RWPE1 (cell line): ENCODE measurements at places on chromosomes 4 and X.

DNA sequence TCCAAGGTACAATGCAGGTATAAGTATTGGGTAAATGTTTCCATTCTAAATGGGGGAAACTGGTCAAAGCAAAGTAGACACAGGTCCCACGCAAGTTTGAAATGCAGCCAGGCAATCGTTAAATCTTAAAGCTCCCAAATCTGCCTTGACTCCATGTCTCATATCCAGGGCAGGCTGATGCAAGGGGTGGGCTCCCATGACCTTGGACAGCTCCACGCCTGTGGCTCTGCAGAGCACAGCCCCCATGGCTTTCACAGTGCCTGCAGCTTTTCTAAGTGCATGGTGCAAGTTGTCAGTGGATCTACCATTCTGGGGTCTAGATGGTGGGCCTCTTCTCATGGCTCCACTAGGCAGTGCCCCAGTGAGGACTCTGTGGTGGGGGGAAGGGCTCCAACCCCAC, 436.4 kb downstream of the DMD start:
- no peak for DNase-seq

DNA sequence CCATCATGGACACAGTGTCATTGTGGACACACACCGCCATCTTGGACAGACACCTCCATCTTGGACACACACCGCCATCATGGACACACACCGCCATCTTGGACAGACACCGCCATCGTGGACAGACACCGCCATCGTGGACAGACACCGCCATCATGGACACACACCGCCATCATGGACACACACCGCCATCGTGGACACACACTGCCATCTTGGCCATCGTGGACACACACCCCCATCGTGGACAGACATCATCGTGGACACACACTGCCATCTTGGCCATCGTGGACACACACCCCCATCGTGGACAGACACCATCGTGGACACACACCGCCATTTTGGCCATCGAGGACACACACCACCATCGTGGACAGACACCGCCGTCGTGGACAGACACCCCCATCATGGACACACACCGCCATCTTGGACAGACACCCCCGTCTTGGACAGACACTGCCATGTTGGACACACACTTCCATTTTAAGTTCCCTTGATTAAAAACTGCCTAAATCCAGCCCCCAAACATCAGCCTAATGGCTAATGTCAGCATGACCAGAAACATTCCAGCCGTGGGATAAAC, 9.1 kb downstream of the ASMTL start:
- DNase-seq = no peak

- DNase-seq = no peak
Measured at GRCh38 chr4:95957054-95957453, 117.2 kb downstream of the PDHA2 start.

GRCh38 chr4:118173956-118174725, 139.9 kb downstream of the NDST3 start:
- DNase-seq = no peak

- peak; percentile 26 for DNase-seq
Measured at GRCh38 chr4:186727977-186728519, 4.4 kb upstream of the FAT1 start.

DNA sequence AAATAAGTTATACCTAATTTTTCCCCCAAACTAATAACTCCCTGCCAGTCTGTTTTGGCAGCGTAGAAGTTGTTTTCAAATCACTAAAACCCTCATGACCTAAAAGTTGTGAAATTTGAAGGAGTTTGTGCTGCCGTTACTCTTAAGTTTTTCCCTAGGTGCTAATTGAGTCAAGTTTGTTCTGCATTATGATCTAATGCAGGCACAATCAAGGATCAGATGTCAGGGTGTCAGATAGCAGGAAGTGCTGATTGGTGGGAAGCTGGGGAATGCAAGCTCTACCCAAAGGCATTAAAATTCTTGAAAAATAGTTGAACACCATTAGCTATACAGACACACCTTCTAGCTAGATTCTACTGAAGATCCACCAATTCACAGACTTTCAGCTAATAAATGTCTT, 51.9 kb downstream of the ARX start:
- no peak for DNase-seq

GRCh38 chr4:25667931-25668557, 12.4 kb downstream of the SLC34A2 start:
- DNase-seq = no peak

GRCh38 chrX:119573840-119574393, 446 bp upstream of the UBE2A start:
- DNase-seq = peak; percentile 46

DNA sequence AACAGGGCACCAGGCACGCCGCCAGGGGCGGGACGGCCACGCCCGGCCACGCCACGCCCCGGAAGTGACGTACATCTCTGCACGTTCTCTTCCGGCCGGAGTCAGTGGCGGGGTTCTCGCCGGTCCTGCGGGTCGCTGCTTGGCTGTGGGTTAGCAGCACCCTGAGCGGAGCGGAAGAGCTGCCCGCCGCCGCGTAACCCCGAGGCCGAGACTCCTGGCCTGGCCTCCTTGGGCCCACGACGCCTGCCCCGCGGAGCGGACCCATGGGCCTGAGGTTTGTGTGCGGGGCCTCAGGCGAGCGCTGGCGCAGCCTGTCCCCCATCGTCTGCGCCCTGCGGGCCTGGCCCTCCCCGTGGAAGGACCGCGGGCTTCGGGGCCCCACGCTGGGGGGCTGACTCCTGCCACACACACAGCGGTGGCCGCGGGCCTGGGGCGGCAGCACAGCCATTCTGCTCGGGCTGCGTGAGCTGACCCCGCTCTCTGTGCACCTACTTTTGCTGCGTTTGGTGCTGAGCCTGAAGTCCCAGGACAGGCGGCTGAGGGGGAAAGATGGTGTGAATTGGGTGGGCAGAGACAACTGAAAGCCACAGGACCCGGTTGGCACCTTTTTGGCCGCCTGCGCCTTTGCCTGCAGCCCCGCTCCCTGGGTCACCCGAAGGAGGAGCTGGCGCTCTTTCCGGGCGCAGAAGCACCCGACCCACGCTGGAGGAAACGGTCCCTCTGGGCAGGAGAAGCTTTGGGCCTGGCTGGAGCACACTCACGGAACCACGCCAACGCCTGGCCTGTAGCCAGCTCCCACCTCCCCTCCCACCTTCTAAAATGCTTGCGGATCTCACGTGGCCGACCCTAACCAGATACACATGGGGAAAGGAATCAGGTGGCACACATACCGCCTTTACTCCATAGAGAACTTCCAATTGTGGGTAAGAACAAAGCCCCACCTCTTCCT, 28.1 kb downstream of the NOP14 start:
- peak; percentile 70 for DNase-seq

GRCh38 chr4:81997313-81997712, 376.5 kb downstream of the HNRNPD start:
- DNase-seq = no peak

DNA sequence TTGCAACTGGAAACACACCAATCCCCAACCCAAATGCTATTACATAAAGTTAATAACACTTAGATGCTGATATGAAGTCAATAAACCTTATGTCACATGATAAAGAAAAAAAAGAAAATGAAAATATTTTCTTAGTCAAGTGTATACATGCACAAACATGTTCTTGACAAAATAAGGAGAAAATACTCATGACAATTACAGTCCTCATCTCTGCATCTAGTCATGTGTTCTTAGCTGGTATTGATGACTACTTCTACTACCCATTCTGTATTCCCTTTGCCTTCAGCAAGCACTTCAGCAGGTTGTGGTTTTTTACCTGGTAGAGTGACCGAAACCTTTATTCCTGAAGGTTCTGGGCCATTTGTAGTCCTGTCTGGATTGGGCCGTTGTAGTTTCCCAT, 24.9 kb downstream of the CXCL8 start:
- no peak for DNase-seq

- no peak for DNase-seq
Measured at GRCh38 chr4:36772154-36772516, 472.4 kb upstream of the NWD2 start.

DNA sequence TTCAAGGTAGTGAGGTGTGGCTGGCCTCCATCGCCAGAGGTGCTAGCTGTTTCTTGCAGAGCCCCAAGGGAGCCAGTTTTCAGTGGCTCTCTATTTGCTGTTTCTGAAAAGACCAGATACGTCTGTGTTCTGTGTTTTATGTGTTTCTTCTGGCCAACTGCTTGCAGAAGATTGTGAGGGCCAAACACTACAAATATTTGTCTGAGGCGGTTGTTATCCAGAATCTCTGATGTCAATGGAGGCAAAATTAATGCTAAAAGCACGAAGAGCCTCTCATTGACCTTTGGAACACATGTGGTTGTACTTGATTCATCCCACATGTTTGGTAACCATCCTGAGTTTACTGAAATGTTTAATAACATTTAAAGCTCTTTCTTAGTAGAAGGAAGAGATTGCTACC, 113.9 kb downstream of the CT47B1 start:
- DNase-seq = no peak

- no peak for DNase-seq
Measured at GRCh38 chrX:1462596-1463251, 10.0 kb upstream of the ASMTL start.

GRCh38 chr4:46980851-46981250, 12.5 kb downstream of the GABRA4 start:
- DNase-seq = no peak

- DNase-seq = no peak
Measured at GRCh38 chr4:140693562-140693961, 62.6 kb downstream of the TBC1D9 start.

DNA sequence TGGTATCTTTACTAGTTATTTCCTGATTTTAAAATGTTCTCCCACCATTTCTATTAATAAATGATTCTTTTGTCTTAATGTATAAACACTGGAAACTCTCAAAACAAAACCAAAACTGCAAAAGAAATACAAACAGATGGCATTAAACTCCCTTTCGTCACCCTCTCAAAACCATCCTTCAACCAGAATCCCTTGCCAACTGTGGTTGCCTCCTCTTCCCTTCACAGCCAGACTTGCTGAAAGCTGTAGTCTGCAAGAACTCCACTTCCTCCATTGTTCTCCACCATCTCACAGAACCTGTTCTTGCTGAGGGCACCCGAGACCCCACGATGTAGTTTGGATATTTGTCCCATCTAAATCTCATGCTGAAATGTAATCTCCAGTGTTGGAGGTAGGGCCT, 96.5 kb downstream of the WWC2 start:
- DNase-seq = no peak

DNA sequence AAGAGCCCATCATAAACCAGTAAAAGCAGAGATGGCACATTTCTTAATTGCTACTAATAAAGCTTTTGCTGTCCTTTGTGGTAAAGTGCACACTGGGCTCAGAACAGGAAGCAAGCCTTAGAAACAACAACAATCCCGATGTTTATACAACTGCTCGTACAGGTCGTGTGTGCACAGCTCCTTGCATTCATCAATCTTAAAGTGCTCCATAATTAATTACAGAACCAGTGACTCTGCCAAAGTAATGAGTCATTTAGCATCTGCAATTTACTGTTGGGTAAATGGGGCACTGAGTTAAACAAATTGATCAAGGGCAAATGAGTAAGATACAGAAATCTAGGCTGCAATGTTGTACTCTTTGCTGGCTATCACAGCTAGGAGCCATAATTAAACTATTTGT, 61.3 kb upstream of the TXK start:
- DNase-seq = no peak

DNA sequence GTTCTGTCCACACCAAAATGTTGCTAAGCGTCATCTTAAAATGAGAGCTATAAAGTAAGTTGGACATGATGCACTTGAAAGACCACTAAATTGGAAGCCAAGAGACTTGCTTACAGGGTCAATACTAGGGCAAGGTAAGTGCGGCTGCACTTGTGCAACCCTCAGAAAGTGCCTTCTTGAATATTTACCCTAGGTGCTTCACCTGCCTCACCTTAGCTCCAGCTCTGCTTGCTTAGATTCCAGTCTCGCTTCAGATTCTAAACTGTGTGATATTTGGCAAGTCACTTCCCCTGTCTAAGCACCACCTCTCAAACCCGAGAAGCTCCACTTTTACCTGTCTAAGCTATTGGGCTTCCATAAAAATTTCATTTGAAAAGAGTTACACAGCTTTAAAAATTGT, 136.5 kb downstream of the GRIA3 start:
- DNase-seq = no peak

GRCh38 chr4:181971411-181971810, 271.8 kb upstream of the TENM3 start:
- DNase-seq = no peak

GRCh38 chrX:37921758-37922157, 74.4 kb upstream of the DYNLT3 start:
- DNase-seq = peak; percentile 41

GRCh38 chrX:136030303-136031191, 45.3 kb downstream of the SLC9A6 start:
- DNase-seq = no peak

- no peak for DNase-seq
Measured at GRCh38 chr4:168731006-168731636, 234.3 kb downstream of the PALLD start.

GRCh38 chr4:20787940-20788665, 87.8 kb downstream of the PACRGL start:
- DNase-seq = no peak

DNA sequence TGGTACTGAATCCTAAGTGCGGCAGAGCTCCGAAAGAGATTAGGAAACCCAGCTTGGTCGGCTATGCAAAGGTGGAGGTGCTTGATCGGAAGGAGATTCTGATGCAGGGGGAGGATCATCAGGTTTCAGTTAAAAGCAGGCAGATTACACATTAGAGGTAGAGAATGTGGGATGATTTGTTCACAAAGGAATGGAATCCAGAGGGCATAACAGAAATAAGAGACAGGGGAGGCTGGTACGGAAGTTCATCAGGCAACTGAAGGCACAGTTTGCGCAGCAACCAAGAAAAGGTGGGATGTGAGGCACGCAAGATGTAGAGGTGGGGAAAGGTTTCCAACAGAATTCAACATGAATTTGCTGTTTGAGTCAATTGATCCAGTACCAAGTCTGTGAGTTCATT, 424 bp upstream of the ZNF330 start:
- DNase-seq = no peak

DNA sequence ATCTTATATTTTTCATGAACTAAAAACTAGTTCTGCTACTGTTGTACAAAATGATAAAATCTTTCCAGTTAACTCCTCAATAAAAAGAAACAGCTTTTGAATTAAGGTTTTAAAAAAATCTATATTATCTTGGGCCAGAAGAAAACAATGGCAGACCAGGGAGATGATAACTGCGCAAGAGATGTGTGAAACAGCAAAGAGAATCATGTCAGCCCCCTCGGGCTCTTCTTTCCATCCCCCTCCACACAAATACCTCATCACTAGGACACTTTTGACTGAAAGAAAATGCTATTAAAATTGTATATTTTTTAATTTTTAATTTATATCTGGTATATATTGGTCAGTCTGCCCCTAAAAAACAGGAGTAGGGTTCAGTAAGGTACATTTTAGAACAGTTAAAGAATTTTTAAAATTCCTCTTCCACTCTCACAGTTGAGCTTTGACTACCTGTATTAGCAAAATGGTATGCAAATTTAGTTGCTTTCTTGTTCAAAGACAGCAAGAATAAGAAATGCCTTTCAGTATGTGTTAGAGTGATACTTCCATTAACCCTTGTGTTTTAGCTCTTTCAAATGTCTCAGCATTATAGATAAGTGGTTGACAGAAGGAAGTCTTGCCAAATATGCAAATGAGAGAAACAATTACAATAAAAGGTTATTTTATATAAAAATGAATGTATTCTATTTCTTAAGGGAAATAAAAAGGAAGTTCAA, 36.4 kb upstream of the LCORL start:
- DNase-seq = no peak

GRCh38 chrX:39022106-39022505, 220.8 kb downstream of the MID1IP1 start:
- no peak for DNase-seq
